ENCODE measurements at places on chromosomes 3 and 15.

GRCh38 chr15:94411846-94412245 is 180.5 kb downstream of the MCTP2 start:
- no peak for DNase-seq

- no peak for DNase-seq
Observed at GRCh38 chr3:122969585-122970469, 57.7 kb downstream of the SEMA5B start.

DNA sequence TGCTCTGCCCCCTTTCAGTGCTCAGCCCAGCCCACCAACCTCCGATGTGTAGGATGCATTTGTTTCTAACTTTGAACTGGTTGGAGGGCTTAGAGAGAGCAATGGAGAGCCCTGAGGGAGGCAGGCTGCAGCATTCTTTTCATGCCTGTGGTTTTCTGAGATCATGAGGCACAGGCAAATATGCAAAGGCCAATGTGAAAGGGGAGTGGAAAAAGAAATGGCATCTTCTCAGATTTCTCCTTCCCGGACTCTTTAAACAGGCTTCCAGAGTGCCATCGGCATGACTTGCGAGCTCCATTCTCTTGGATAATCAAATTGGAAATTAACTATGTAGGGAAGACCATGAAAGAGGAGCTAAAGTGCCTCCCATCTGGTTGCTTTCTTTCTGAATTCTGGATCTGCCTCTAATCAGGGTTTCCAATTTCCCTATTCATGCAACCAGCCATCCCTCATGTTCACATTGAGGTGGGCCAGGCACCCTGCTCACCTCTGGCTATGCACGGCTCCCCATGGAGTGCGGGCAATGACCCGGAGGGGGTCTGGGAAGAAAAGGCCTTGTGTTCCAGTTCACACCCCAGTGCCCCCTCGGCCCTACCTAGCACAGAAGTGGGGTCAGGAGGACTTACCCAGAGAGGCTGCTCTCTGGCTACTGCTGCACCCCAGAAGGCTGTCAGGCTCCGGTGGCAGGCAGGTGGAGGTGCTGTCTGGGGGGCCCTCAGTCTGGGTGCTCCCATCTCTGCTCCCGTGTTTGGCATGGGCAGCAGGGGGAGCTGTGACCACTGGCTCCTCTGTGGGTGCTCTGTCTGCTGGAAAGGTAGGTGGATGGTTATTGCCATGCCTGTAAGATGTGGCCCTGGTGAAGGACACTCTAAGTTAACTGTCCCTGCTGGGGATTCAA is 16.1 kb downstream of the AMOTL2 start:
- DNase-seq = no peak

- no peak for DNase-seq
Observed at GRCh38 chr15:75225951-75226732, 24.5 kb downstream of the C15orf39 start.

GRCh38 chr3:88879905-88880304 is 227.5 kb upstream of the EPHA3 start:
- no peak for DNase-seq

DNA sequence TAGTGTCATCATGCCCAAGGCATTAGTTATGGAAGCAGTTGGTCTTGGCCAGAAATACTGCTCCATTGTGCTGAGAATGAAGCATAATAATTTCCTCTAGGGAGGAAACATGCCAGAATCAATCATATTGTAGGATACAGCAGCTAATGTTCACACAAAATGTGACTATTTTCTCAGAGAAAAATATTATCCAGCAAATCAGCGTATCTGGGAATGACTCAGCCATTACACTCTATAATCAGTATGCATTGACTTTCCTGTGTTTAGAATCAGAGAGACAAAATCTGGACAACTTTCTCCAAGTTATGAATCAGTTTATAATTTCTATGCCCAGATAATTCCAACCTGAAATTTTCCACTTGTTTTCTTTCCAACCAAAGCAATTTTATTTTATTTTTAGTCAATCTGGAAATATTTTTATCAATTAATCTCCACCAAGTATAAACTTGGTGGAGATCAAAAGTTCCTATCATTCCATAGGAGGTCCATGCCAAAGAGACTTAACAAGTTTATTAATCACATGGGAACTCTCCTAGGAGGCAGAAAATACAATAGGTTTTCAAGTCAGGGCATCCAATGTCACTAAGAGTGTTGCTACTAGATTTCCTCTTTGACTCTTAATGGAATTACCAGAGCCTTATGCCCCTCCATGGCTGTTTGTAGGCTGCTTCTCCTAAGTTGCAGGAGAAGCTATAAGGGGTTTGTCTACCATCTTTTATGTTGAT is 36.4 kb downstream of the SUCNR1 start:
- DNase-seq = no peak

DNA sequence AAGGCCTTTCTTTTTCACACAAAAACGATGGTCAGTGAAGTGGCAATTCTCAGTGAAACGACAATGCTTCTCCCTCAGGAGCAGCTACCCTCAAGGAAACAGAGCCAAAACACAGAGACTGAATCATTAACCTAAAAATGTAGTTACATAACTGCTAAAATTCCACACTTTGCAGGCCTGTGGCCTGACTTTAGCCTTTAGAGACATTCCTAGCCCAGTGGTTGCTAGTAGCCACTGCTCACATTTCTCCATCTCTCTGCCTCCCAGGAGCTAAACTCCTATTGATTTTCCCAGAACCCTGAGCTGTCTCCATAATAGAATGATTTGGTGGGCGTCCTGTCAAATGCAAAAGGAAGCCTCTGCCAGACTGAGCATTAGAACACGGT is 630.1 kb upstream of the KCNMB2 start:
- DNase-seq = no peak

GRCh38 chr3:61578667-61579367 is 17.4 kb downstream of the PTPRG start:
- no peak for DNase-seq

GRCh38 chr3:165502707-165503106 is 306.5 kb upstream of the SLITRK3 start:
- no peak for DNase-seq

DNA sequence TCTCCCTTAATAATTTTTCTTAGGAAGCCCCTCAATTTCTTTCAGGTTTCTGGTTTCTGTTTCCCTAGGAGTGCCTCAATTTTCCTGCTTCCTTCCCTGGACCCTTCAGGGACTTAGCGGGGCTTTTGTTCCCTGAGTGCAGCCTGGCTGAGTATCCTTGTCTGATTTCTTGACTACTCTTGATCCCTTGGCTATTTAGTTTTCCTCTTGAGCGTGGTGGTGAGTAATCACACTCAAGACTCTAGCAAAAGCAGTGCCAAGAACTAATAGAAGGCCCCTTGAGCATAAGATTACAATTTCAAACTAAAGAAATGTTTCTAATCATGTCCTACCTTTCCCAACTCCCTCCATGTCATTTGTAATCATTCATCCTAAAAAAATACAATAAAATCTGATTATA is 94.3 kb upstream of the C3orf80 start:
- DNase-seq = no peak

DNA sequence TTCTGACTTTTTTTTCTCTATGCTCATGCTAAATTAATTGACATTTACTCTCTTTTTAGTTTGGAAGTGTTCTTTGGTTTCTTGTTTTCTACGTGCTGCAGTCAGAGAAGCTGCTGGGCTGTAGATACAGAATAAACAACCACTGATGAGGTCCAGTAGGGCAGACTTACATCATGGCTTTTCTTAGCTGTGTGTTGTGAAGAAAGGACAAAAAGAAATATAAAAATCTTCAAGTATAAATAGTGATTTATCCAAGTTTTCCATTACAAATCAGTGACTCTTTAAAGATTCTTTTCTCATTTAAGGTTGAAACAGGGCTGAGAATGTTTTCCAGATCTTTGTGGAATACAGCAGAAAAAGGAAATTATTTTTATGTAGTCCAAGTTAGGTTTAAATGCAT is 122.2 kb downstream of the CMSS1 start:
- no peak for DNase-seq
